ENCODE measurements at places on chromosomes 7 and 10.
A peak's percentile ranks its signal among the peaks of the same experiment; 100 is the strongest.

DNA sequence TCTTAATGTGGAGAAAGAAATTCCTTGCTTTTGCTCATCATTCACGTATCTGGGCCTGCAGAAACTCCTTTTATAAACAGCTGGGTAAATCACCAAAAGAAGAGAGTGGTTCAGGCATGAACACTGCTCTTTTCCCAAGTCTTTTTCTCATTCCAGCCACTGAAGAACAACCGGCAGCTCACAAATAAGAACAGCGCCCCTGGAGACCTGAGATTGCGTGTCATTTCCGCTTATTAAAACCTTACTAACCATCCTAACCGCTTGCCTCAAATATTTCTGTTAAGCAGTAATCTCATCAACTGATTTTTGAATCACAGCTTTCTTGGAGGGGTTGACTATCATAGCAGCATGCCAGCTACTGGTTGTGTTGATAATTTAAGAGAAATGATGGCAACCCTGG is 213.0 kb upstream of the PLXNA4 start:
- no peak for DNase-seq

DNA sequence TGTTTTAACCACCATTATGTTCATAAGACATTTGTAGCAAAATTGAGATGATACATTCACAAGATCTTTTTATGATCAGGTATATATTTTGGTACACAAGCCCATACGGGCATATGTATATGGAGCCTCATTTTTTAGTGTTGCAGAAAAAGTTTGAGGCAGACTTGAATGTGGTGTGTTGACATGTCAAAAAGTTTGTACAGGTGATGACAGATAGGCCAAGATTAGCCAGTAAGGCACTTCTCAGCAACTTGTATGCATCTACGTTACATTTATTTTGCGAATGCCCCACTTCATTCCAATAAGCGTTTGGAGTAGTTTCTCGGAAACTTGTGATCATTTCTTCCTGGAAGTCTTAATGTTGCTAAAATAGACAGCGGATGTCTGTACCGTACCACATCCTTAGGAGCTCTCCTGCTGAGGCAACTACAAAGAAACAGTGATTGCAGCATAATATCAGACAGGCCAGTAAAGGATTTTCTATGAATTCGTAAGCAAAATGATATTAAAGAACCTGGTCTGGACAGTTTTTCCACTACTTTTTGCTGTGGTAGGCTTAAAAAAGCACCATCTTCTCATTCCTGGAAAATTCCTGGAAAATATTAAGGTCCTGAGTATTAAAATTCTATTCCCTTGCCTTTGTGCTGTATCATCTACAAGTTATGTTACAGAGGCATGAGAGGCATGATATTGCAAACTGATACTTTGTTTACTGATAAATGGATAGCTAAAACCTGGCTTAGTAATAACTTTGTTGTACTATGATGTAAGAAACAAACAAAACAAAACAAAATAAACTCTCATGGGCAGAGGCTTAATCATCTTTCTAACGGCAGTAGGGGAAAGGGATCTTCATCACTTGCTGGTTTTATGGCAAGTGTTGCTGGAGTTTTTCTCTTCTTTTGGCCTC is 153.6 kb downstream of the HDAC9 start:
- no peak for DNase-seq

- peak; percentile 12 for DNase-seq
Observed at GRCh38 chr7:74365322-74366022, 76.3 kb downstream of the CLIP2 start.

- DNase-seq, result no peak
Observed at GRCh38 chr7:47625861-47626715, 44.2 kb upstream of the TNS3 start.

GRCh38 chr10:49656845-49657493 is 22.5 kb upstream of the C10orf53 start:
- no peak for DNase-seq

- no peak for DNase-seq
Observed at GRCh38 chr10:92420546-92421275, 129.7 kb downstream of the MARCHF5 start.

DNA sequence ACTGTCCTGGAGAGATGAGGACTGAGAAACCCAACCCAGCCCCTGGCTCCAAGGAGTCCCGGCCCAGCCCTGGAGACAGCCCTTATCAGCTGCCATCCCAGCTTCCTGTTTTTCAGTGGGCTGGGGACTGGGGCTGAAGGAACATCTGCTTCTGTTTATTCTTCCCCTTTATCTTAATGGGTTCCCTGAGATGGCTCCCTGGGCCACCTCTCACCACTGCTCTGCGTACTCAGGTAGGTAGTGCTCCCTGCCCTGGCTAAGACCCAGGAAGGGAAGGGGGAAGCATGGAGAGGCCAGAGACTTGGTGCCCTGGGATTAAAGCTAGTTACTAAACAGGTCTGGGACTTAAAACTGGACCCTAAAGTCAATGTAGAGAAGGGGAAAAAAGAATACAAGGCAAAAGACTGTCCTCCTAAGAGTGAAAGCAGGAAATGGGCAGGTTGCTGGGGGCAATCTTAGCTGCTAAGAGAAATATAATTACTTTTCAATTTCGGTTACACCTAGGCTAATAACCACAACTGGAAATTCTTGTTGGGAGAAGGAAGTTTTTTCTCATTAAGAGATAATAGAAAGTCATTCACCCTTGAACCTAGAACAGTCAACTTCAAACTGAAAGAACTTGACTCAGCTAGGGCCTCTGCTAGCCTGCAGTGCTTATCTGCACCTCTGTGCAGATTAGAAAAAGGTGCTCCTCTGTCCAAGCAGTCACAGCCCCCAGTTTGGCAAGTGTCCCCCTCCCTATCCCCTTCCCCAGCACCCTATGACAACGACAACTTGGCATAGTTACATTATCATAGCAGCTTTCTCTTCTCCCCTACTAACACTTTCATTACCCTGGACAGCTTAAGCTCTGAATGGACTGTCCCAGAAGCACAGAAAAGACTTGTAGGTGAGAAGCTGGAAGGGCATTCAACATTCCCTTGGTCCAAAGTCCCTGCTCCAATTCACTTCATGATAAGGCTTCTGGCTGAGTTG is 65.6 kb upstream of the KDM7A start:
- DNase-seq, result no peak

DNA sequence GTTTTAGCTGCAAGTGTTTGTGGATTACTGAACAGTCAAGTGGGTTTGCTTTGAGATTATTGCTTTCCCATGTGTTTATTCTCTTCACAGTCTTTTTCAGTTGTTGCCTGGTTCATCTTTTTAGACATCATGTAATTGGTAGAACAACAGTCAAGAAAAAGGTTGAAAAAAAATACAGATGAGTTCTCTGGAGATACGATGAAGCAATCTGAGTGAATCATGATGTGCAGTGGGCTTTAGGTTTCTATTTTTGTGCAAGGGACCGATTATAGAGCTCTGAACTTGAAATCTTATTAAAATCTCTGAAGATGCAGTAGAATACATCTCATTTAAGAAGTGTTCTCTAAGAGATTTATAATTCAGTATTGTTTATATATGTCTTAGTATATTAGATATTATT is 145.7 kb downstream of the SDK1 start:
- DNase-seq, result no peak

- no peak for DNase-seq
Observed at GRCh38 chr7:33841031-33841430, 64.3 kb upstream of the BMPER start.

DNA sequence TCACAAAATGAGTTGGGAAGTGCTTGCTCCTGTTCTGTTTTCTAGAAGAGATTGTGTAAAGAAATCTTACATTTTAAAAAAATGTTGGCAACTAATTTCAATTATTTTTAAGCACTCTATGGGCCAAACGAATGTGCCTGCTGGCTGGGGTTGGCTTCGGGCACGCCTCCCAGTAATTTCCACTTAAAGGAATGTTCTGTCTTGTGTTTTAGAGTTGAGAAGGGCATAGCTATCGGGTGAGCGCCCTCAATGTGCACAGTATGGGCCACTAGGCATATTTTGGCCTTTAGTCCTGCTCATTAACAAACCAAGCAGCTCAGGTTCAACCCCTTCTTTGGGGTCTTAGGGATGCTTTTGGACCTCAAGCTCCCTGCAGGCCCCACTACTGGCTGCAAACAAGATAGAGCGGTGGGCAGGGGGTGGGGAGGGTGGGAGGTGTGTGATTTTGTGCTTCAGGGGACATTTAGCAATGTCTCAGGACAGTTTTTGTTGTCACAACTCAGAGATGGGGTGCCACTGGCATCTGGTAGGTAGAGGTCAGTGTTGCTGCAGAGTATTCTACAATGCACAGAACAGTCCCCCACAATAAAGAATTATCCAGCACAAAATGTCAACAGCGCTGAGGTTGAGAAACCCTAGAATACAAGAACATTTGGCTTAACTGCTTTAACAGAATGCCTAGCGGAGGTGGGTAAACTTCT is 40.7 kb downstream of the TACC2 start:
- no peak for DNase-seq

DNA sequence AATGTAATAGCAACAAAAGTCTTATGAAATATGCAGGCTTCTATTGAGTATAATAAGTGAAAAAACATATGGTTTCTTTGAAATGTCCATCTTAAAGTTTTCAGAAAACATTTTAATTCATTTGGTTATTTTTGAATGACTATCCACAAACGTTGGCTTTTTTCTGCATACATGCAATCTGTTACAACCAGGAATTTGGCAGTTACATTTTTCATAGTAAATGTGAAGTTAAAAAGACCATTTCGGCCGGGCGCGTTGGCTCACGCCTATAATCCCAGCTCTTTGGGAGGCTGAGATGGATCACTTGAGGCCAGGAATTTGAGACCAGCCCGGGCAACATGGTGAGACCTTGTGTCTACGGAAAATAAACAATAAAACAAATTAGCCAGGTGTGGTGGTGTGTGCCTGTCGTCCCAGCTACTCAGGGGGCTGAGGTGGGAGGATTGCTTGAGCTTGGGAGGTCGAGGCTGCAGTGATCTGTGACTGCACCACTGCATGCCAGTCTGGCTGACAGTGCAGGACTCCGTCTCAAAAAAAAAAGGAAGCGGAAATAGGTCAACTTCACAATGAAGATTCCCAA is 73.9 kb upstream of the NMT2 start:
- DNase-seq, result no peak

- DNase-seq, result no peak
Observed at GRCh38 chr10:130432271-130432670, 296.1 kb downstream of the GLRX3 start.

DNA sequence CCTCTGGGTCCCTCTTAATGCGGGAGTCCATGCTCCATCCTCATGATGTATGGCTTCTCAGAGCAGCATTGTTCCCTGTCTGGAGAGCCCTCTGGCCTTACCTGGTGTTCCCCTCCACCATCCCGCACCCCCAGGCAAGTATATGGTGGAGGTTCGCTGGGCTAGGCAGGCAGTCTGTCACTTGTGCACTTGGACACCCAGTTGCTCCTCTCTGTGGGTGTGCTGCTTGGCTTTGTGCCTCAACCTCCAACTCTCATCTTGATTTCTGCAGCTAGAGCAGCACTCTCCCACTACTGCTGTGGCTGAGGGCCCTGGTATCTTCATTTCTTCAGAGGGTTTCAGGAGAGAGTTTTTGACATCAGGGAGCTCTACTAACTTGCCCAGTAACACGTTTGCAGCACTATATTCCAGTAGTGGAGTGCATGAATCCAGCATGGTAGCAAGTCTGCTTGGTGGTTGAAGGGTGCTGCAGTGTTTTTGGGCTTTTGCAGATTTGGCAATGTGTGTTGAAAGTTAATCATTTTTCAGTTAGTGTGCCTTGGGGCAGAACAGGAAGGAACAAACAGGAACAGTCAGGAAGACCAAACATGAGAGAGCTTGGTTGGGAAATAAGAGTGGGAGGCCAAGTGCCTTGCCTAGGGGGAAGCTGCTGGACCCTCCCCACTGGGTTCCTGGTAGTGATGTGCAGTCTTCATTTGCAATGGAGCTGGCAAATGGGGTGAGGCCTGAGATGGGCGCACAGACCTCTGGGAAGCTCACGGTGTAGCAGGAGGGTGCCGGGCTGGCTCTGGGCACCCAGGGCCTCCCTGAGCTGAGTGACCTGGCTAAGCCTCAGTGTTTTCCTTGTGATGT is 37.4 kb downstream of the TSPAN14 start:
- DNase-seq, result no peak

- no peak for DNase-seq
Observed at GRCh38 chr7:85156661-85157208, 30.1 kb downstream of the SEMA3D start.

- no peak for DNase-seq
Observed at GRCh38 chr10:129078746-129079145, 388.3 kb upstream of the MGMT start.

DNA sequence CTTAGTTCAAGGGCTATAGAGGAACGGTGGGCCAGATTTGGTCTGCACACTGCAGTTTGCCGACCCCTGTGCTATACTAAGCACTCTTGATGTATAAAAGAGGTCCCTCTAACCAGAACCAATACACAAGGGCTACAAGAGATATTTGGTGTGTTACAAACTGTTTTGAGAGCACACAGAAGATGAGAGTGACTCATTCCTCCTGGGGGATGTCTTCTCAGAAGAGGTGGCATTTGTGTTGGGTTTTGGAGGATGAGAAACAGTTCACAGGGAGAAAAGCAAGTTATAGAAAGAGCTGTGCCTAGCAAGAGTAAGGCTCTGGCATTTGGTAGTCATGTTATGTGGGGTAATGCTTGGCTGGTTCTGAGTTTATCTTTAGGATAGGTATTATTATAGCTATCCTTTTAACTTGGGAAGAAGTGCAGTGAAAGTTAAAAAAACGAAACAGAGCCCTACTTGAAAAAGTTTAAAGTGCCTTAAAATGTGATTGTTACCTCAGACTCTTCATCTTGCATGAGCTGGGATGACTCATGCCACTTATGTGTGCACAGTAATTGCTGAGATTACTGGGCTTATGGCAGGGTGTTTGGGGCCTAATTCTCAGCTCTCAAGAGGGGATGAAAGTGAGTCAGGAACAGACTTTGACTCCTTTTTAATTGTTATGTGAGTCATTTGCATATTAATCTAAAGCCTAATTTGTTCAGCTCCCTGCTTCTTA is 160.4 kb downstream of the KIF20B start:
- DNase-seq, result no peak

GRCh38 chr10:16989826-16990293 is 139.8 kb downstream of the CUBN start:
- no peak for DNase-seq

- no peak for DNase-seq
Observed at GRCh38 chr10:21699575-21699974, 165.5 kb downstream of the MLLT10 start.
